Gastrocnemius medialis (tissue), 4 donors: ENCODE measurements at places on chromosomes 13 and 19. TPM values are rescaled to one million over a fixed set of nuclear protein-coding genes. Genes with fewer than 3 reads are reported as not detected.

SH2D3A gene
- not detected for total RNA-seq

DNA sequence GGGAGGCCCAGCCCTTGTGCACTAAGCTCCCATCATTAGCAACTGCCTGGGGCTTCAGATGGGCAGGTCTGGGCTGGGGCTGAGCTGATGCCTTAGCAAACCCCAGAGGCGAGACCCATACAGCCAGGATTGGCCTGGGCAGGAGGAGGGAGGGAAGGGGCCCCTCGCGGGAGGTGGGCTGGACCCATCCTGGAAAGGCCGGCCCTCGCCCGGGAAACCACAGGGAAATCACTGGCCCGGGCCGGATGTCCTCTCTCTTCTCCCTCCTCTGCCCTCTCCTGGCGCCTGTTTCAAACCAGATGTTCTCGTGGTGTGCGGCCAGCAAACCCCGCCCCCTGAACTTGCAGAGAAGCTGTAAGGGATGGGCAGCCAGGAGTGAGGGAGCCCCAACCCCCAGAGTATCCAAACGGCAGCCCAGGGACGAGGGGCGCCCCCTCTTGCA, 43.1 kb downstream of the TMEM255B start:
- no peak for DNase-seq

POLD1 gene
- 18.3 TPM for total RNA-seq

DNA sequence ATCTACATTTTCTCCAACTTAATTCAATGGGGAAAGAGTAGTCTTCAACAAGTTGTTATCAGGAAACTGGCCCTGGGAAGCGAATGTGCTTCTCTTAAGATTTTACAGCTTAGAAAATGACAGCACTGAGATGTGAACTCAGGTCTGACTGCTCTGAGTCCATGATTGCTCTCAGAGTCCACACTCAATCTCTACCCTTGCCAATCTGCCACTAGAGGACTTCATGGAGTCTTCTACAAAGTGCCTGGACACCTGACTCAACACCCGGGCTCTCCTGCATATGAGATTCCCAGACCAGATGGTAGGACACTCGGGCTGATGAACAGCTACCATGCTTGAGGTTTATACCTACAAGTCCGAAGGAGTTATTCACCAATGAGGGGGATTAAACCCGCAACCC, 74.8 kb downstream of the ABCC4 start:
- no peak for DNase-seq

CA11 gene
- total RNA-seq = 1.6 TPM

- DNase-seq = no peak
Measured at GRCh38 chr13:27194209-27194608, 22.6 kb upstream of the USP12 start.

DNA sequence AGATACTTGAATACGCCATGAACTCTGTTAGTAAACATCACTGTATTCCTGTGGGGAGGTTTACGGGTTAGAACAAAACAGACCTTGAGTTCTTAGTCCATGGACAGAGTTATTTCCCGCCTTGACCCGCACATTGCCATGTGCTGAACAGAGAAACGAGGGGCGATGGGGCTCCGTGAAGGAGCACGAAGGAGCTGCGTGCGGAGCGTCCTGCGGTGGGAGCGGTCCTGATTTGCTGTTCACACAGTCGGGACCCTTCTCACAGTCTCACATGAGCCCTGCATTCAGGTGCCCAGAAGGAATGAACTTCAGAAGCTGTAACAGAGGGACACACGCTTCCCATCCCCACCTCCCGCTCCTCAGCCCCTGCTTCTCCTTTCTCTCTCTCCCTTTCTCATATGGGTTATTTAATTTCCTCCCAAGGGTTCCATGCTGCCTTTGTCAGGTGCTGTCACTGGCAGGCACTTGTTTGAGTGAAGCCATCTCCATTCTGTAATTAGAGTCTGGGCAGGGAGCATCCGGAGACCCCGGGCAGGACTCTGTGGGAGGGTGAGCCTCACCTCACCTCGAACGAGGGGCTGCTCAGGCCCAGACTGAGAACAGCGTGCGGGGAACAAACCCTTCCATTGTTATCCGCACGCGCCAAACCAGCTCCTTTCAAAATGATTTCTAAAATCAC, 76.9 kb downstream of the TEX29 start:
- DNase-seq = no peak

TNNT1 gene
- total RNA-seq = 7,093 TPM

- no peak for DNase-seq
Measured at GRCh38 chr19:3025549-3025886, 3.6 kb downstream of the TLE2 start.

- no peak for DNase-seq
Measured at GRCh38 chr19:19444681-19445155, 39.2 kb downstream of the GATAD2A start.

DNA sequence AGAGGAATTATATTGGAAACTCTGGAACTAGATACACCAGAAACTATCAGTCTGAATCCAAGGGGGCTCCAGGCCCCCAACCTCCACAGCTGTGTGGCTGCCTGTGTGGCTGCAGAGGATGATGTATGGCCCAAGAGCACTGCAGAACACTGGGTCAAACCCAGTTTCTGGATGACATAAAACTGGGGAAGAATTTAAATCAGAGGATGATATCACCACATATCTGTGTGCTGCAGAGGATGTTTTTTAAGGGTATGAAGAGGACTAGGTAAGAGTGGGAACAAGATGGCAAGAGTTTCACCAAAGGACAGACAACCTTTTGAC, 226.4 kb downstream of the SUCLA2 start:
- DNase-seq = no peak

DNA sequence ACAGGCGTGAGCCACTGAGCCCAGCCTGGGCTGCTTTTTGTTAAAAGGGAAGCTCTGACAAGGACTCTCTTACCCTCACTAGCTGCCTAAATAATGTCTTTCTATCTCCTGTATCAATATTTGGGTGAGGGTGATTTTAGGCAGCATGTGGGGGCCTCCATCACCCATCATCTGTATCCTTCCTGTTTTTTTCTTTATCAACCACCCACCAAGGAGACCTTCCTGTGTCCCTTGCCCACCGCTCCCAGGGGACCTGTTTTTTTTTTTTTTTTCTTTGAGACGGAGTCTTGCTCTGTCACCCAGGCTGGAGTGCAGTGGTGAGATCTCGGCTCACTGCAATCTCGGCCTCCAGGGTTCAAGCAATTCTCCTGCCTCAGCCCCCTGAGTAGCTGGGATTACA, 5.4 kb upstream of the NDUFB7 start:
- no peak for DNase-seq

- DNase-seq = no peak
Measured at GRCh38 chr13:36789061-36789460, 30.0 kb upstream of the RFXAP start.

EBPL gene
- total RNA-seq = 3.8 TPM

- no peak for DNase-seq
Measured at GRCh38 chr19:20444202-20444885, 121.2 kb downstream of the ZNF737 start.

DNA sequence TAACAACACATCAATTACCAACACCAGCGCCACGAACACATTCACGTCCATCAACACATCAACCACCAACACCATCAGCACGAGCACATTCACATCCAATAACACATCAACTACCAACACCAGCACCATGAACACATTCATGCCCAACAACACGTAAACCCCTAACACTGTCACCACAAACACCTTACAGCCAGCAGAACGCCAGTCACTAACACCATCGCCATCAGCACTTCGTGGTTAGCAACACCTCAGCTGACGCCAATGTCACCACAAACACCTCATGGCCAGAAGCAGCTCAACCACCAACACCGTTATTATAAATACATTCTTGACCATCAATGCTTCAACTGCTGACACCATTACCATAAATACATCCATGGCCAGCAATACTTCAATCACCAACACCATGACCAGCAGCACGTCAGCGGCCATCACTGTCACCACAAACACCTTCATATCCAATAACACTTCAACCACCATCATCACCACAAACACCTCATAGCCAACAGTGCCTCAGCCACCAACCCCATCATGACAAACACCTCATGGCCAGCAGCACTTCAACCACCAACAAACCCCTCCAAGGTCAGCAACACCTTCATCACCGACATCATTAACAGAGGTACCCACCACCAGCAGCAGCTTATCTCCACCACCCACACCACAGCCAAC, 9.4 kb downstream of the FCER2 start:
- no peak for DNase-seq

- no peak for DNase-seq
Measured at GRCh38 chr19:5595129-5595528, 27.4 kb upstream of the TINCR start.

PODNL1 gene
- not detected for total RNA-seq

ZGLP1 gene
- 0.80 TPM for total RNA-seq

VWA8 gene
- 28.9 TPM for total RNA-seq

DNA sequence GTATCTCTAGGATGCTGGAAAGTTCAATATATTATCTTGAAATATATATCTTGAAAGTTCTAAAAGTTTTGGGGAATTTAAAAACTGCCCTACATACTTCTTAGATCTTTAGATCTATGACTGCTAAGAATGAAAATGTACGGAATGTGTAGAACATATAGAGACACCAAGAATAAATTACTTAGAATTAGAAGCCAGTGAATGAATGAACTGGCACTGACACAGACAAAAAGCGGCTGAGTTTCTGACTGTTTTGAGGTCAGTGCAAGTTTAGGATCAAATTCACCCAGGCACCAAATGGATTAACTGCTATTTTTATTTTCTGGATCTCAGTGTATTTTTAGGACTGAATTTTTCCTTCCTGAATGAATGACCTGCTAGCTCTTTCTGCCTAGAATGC, 411.2 kb downstream of the KCTD12 start:
- no peak for DNase-seq

DNA sequence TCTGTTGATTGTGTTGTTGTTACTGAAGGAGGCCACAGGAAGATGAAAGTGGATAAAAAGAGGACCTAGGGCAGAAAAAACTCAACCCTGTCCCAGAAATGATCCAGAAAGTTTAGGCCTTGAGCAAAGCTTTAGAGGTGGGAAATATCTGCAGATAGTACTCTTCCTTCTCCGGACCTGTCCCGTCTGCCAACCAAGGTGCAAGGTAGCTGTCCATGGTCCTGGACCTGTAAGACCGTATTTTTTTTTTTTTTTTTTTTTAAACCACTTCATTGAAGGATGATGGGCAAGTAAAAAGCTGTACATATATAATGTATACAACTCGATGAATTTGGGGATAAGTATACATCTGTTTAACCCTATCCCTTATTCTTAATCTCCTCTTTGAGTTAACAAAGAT, 225.9 kb downstream of the OLFM4 start:
- no peak for DNase-seq
